ENCODE measurements at places on chromosomes 4 and X.

GRCh38 chr4:88415982-88416381, 37.3 kb downstream of the HERC6 start:
- DNase-seq, result no peak

DNA sequence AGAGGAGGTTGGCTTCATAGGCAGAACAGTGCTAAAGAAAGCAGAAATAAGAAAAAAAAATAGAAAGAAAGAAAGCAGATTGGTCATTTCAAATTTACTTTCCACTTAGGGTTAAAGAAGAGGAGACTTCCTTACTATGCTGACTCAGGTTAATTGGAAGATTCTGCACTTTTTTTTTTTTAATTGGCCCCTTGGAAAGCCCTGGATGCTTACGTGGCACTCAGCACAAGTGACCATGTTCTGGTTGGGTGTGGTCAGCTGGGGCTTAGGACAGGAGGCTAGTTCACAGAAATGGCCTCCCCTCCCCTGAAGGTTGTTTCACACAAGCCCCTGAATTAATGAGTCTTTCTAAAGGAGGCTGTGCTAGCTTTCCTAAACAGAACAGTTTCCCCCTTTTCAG, 14.5 kb downstream of the MAGEA9B start:
- DNase-seq, result no peak

DNA sequence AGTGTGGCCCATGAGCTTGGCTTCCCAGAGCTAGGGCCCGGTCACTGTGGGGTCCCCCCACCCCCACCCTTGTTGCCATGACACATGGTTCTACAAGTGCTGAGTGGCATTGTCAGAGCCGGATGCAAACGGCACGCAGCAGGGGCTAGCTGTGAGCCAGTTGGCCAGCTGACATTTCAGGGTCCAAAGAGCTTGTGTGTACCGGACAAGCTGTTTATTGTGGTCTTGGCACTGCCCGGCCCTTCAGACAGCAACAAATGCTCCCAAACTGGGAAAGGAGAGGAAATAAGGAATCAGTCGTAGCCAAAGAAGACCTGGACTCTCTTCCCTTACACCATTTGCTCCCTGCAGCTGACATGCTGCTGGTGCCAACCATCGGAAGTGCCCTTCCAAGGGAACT, 36.8 kb downstream of the TSC22D3 start:
- no peak for DNase-seq

GRCh38 chrX:17579026-17579425, 158.3 kb upstream of the SCML1 start:
- DNase-seq, result no peak

DNA sequence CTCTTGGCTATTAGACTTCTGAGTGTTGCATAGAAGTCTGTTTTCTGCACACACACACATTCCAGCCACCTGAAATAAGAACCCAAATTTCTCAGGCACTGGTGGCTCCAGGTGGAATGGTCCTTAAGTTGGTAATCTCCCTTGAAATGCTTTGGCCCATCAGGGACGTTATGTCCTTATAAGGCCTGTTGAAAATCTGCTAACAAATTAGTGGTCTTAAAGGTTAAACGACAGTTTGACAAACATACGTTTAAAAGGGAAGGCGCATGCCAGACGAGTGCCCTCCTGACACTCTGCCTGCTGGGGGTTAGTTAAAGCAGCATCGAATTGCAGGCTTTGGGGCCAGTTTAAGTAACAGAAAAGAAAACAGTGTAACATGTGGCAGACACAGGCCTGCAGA, 125.0 kb downstream of the TBX22 start:
- DNase-seq, result no peak

Measured in AG08395 (cell line).